NCI-H2107 (cell line): ENCODE measurements at places on chromosomes 16 and 17.

- no peak for DNase-seq
Measured at GRCh38 chr16:10868104-10868595, 8.9 kb upstream of the CIITA start.

DNA sequence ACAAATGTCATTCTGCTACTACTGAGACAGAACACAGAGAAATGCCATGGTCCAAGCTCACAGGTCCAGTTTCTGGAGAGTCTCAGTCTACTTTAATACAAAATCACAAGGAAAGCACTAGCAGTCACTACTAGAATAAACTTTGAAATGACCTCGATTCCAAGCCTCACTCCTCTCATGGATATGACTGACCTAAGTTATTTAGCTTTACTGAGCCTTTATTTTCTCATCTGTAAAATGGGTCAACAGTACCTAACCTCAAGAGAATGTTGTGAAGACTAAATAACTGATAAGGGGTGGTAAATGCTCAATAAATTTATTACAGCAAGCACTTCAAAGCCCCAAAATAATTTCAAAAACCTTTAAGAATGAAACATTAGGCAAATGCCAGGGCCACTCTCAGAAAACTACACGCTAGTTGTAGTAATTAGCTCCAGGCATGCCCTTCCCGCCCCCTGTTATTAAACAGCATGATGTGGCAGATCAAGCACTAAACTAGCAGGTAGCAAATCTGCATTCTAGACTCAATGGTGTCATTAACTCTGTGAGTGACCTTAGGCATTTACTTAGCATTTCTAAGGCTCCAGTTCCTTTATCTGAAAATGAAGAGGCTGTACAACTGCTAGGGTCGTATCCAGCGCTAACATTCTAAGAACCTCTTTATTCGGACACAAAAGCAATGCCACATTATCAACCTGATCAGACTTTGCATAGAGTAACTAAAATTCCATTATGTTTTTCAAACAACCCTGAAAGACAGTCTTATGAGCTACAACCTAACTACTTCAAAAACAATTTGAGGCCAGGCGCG is 8.4 kb downstream of the GSPT1 start:
- DNase-seq: no peak

GRCh38 chr16:1208239-1208830 is 16.7 kb downstream of the TPSG1 start:
- no peak for DNase-seq

DNA sequence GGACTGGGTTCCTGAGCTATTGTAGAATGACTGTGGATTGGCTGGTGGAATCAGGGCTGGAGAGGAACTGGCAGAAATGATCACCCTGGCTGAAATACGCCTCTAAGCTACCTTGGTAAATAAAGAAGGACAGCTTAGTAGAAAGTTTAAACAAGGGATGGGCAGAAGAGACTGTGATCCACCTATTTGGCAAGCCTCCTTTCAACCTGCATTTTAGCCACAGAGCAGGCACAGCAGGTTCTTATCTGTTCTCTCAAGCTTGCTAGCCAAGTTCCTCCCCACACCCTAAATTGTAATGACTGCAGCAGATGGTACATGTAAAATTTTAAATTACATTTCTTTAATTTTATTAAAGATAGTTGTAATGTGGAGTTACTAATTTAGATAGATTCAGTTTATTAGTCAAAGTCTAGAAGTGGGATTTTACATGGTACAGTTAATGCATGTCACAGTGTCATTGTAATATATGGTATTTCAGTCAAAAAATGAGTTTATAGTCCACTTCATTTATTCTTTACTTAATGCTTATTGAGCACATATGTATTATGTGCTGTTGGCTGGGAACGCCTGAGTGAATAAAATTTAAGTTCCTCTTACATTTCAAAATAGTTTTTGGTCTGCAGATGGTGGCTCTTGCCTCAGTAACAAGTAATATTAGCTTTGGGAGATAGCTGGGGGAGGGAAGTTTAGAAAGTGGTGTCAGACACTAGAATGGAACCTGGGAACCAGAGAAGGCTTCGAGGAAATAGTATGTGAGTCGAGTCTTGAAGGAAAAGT is 11.2 kb downstream of the EPN2 start:
- no peak for DNase-seq

DNA sequence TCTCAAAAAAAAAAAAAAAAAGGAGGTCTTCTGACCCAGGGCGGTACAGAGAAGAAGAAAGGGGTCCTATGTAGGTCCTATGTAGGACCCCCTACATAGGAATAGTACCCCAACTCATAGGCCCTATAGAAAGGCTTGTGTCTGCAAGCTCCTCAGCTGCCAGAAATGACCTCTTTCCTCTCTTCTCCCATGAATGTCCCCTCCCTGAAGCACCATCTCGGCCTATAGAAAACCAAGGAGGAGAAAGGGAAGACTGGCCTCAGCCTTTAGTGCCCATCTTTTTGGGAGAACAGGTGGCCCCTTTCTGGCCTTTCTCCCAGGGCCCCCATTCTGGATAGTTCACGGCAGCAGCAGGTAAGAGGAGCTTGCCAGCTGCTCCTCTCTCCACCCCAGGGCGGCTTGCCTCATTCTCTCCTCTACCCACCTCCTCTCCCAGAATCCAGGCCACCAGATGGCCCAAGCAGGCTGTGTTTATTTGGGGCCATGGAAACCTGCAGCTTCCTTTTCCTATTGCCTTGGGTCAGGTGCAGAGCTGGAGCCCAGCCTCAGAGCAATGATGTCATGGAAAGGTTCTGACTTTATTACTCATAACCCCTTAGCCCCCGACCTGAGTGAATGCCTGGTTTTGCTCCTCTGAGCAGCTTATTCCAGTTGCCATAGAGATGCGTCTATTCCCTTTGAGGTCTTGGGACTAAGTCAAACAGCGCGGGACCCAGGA is 1.6 kb upstream of the MRPL58 start:
- peak; percentile 51 for DNase-seq

- DNase-seq: no peak
Measured at GRCh38 chr16:87864331-87864989, 4.8 kb downstream of the SLC7A5 start.

DNA sequence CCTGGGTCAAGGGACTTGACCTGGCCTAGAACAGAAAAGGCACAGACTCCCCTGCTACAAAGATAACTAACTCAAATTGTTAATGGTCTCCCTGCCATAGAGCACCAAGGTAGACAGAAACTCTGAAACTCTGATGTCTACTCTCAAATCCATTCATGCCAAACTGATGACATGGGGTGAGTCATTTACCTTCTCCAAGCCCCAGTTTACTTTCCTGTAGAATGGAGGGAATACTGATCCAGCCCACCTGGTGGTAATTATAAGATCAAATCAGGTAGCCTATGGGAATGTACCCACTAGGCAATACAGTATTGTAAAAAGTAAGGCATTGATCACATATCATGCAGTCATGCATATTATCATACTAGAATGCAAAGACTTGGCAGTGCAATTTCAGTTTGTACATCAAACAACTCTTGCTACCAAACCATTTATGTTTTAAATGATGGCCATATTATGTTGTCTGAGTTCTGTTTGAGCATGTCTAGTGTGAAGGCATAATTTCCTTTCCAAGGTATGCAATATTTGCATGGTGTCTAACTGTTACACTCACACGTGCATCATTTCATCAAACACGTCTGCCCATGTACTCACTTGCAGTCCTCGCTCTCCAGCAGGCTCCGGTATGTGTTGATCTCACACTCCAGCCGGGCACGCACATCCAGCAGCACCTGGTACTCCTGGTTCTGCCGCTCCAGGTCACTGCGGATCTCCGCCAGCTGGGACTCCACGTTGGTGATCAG is 3.0 kb downstream of the KRT31 start:
- no peak for DNase-seq

DNA sequence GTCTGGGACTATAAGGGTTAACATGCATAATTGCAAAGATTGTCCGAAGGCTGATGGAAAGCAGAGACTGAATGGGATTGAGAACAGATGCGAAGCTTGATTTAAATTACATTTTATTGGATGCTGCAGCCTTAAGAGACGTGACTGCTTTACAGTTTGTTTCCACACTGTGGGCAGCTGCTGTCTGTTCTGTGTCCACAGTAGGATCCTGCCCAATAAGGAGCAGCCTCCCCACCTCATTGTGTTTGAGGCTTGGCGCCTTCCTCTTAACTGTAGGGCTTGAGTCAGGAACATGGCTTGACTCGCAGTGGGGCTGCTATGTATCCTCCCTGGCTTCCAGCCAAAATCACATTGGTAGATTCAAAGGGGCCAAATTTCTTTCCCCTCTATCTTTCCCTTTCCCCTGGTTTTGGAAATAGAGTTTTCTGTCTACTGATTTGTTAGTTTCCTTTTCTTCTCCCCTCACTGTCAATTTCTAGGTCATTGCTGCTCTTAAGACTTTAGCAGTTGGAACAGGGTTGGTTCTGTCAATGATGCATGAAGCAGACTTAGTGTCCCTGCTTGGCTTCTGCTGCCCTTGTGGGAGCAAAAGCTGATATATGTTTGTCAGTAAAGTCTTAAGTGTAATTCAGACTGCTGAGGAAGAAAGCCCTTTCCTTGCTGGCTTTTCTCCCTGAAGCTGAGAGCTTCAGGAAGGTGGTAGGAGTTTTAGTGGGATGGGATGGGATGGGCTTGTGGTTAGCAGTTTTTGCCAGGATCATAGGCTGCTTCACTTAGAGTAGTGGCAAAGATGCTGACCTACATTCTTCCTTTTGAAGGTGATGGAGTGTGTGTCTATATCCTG is 5.0 kb upstream of the RARA start:
- no peak for DNase-seq

DNA sequence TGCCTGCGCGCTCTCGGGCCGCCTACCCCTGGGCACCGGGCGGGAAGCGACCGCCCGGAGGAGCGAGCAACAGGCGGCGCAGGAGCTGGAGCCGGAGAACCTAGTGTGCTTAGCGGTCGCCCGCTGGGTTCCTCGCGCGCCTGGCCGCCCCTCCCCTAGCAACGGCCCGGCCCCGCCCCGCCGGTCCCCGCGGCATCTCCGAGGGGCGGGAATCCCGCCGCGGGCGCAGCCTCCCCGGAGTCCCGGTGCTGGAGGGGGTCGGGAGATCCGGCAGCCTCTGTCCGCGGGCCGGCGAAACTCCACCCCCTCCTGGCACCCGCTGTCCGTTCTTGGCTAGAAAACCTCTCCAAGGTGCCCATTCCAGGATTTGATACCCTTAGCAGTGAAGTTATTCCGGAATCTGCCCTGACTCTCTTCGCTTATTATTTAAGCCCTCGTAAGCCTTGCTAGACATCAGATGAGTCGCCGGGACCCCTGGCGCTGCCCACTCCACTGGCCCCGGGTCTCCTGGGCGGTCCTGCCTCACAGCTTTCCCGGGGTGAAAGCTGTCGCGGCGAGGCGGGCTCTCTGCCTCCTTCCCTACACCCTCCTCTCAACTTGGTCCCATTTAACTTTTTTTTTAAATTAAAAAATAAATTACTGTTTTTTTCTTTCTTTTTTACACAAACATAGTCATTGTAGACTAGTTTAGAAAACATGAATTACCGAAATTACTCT is at the start of gene RPRML:
TSS of gene RPRML (minus strand) at position 107 of the 717 bp plus-strand sequence. CDS start 246 bp downstream, outside the sequence.
- DNase-seq: no peak

- no peak for DNase-seq
Measured at GRCh38 chr17:55283256-55283965, 18.7 kb downstream of the HLF start.

- DNase-seq: no peak
Measured at GRCh38 chr16:12091569-12092543, 115.3 kb downstream of the SNX29 start.

GRCh38 chr16:48049847-48050246 is 105.9 kb downstream of the ABCC12 start:
- no peak for DNase-seq

DNA sequence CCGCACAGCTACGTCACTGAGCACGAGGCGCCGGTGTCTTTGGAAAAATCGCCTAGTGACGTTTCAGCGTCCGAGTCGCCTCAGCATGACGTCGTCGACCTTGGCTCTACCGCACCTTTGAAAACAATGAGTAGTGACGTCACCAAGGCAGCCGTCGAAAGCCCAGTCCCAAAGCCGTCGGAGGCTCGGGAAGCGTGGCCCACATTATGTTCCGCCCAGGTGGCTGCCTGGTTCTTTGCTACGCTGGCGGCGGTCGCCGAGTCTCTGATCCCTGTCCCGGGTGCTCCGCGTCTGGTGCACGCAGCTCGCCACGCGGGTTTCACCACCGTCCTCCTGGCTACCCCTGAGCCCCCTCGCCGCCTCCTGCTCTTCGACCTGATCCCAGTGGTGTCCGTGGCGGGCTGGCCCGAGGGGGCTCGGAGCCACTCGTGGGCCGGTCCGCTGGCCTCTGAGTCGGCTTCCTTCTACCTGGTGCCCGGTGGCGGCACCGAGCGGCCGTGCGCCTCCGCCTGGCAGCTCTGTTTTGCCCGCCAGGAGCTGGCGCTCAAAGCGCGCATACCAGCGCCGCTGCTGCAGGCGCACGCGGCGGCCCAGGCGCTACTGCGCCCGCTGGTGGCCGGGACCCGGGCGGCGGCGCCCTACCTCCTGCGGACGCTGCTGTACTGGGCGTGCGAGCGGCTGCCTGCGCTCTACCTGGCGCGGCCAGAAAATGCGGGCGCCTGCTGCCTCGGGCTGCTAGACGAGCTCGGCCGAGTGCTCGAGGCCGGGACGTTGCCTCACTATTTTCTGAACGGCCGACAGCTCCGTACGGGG is 1.5 kb downstream of the TMEM102 start:
- peak; percentile 16 for DNase-seq

DNA sequence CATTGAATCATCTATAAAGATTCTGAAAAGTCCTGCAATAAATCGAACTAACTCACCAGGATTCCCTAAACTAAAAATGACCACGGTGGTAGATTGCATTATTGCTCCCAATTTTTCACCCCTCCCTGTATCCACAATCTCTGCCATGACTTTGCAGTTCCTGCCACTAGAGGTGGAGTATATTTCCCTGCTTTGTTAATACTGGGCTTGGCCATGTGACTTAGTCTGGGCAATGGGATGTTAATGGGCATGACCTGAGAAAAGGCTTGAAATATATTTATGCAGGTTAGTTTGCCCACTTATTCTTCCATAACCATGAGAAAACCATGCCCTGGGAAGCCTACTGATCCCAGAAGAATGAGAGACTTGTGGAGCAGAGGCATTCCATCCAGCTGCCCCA is 59.1 kb downstream of the NOG start:
- DNase-seq: no peak

DNA sequence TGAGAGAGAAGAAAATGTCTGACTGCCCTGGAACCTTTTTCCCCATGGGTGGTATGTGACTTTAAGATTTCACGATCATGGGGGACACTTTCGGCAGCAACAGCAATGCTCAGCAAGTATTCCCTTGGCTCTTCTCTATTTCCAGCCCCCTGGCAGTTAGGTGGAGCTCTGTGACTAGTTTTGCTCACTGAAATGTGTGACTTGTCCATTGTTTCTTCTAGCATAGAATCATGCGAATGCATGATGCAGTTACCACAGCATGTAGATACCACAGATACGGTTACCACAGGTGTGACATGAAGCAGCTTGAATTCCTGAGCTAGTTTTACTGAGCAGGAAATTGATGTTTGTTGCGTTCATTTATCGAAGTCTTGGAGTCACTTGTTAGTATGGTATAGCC is 1034.5 kb upstream of the EEF2KMT start:
- no peak for DNase-seq

GRCh38 chr17:61443475-61443882 is 8.7 kb upstream of the TBX4 start:
- DNase-seq: no peak
